ENCODE measurements at places on chromosomes 16 and 17. TPM values are rescaled to one million over a fixed set of nuclear protein-coding genes. Genes with fewer than 3 reads are reported as not detected.

Gene GSPT1
- 59.1 TPM for total RNA-seq

Gene CDT1
- 0.26 TPM for total RNA-seq

- no peak for DNase-seq
These were observed 8.8 kb downstream of the CD2BP2 start for GRCh38 chr16:30346286-30346685.

GRCh38 chr17:66241839-66242238 is 12.6 kb upstream of the APOH start:
- no peak for DNase-seq

DNA sequence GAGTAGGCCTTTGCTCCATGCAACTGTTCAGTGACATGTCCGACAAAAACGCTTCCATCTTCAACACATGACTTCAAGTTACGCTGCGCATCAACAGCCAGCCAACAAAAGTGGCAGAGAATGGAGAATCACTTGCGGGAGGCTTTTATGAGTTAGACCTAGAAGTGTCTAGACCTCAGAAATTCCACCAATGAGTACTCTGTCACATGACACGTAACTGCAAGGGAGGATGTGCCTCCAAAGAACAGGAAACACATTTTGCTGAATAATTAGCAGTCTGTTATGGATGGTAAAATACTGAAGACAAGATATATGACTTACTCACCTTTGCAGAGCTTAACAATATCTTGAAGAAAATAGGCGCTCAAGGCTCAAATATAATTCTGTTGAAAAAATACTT is 62.1 kb downstream of the MYO1D start:
- DNase-seq = no peak

DNA sequence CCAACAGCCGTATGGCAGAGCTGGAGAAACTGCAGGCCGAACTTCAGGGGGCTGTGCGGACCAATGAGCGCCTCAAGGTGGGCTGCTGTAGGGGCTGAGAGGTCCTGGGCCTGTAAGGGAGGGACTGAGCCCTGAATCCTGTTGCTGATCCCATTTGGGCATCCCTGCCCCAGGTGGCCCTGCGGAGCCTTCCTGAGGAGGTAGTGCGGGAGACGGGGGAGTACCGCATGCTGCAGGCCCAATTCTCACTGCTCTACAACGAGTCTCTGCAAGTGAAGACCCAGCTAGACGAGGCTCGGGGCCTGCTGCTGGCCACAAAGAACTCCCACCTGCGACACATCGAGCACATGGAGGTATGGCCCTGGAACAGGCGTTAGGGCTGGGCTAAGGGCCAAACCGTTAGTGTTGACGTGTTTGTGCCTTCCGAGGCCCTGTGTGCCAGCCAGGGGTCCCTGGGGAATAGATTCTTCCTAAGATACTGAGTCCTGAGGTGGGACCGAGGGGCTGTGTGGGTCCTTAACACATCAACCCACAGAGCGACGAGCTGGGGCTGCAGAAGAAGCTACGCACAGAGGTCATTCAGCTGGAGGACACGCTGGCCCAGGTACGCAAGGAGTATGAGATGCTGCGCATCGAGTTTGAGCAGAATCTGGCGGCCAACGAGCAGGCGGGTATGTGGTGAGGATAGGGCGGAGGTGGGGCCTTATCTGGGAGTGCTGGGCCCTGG is 4.2 kb downstream of the RNF40 start:
- DNase-seq = no peak

GRCh38 chr16:6157806-6158205 is 1060.2 kb upstream of the EEF2KMT start:
- DNase-seq = no peak

- DNase-seq = no peak
These were observed 10.9 kb downstream of the CACNB1 start for GRCh38 chr17:39186481-39187002.

DNA sequence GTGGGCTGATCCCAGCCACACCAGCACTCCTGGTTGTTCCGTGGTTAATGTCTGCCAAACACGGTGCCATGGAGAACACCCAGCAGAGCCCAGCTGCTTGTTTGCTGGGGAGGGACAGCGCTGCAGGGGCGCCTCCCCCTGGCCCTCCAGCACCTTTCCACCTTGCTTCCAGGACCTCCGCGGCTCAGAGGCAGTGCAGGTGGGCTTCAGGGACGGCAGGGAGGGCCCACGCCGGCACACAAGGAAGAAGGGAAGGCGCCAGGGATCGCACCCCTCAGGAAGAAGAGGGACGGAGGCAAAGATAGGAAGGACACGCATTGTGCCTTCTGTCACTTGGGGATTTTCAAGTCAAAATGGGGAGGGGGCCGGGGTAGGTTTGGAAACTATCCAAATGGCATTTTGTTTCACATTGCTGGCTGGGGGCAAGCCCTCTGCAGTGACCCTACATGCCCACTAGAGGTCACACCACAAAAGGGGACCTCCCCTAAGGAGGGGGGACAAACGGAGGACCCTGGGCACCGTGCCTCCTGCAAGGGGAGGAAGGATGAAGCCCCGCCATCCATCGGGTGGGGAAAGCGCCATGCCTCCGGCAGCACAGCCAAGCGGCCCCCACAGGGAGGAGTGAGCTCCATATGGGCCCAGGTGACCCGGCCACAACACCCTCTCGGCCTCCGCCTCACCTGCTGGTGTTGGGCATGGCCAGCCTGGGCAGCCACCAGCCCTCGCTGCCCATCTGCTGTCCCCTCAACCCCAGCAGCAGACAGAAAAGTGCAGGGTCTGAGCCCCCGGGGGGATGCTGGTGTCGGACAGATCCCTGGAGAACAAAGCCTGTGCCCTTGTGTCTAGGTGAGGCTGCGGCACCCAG is 7.5 kb upstream of the C16orf95 start:
- no peak for DNase-seq

DNA sequence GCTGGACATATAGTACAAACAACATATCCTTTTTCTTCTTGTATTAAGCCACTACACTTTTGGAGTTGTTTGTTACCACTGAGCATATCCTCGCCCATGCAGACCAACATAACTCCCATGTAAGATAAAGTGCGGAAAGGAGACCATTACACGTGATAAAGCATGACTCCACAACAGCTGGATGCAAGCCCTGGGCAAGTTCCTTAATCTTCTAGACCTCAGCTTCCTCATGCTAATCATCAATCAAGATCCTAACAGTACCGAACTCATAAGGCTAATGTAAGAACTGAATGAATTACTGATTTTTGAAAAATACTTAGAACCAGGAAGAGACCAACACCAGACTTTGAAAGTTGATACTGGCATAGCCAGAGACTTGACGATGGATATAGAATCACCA is 47.0 kb upstream of the GSG1L start:
- no peak for DNase-seq

DNA sequence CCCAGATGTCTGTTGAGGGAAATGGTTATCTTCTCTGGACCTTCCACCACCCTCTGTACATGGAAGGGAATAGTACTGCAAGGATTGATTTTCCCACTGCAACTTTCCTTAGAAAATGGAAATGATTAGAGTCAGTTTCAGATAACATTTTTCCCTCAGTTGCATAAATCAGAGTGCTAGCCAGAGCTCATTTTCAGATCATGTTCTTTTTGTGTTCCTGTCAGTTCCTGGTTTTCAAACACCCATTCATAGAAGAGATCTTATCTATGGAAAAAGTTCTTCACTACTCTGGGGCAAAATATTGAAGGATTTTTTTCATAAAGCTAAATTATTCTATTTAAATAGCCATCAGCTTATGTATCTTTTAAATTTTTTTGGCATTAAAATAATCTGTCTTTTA is 11.7 kb upstream of the COX10 start:
- DNase-seq = no peak

- no peak for DNase-seq
These were observed 24.9 kb upstream of the CACNG4 start for GRCh38 chr17:66939461-66940114.

Gene TP53
- 9.2 TPM for total RNA-seq

- no peak for DNase-seq
These were observed 7.0 kb downstream of the CD19 start for GRCh38 chr16:28938721-28939120.
